Stimulated activated CD8-positive, alpha-beta memory T cell treated with anti-CD3 and anti-CD28 coated beads, Interleukin-7, amount 100 ng/mL, for 4 hours (primary cell): ENCODE measurements at places on chromosomes 13 and 19.

DNA sequence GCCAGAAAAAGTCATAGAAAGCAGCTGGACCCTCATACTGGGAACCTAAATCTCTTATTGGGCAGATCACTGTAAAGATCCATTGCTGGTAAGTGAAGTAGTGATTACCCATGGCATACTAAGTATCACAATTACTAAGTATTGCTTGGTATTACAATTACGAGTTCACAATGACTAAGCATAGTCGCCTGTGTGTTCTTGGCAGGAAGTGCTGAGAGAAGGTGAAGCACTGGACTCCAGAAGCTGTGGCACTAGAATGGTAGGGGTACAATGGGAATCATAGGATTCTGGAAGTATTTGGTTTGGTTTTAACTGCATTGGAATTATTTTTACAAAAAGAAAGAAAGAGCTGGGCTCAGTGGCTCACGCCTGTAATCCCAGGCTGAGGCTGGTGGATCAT, 20.3 kb downstream of the LGALS16 start:
- no peak for DNase-seq

- DNase-seq, result no peak
These were observed 25.3 kb upstream of the GPR183 start for GRCh38 chr13:99332456-99332855.

DNA sequence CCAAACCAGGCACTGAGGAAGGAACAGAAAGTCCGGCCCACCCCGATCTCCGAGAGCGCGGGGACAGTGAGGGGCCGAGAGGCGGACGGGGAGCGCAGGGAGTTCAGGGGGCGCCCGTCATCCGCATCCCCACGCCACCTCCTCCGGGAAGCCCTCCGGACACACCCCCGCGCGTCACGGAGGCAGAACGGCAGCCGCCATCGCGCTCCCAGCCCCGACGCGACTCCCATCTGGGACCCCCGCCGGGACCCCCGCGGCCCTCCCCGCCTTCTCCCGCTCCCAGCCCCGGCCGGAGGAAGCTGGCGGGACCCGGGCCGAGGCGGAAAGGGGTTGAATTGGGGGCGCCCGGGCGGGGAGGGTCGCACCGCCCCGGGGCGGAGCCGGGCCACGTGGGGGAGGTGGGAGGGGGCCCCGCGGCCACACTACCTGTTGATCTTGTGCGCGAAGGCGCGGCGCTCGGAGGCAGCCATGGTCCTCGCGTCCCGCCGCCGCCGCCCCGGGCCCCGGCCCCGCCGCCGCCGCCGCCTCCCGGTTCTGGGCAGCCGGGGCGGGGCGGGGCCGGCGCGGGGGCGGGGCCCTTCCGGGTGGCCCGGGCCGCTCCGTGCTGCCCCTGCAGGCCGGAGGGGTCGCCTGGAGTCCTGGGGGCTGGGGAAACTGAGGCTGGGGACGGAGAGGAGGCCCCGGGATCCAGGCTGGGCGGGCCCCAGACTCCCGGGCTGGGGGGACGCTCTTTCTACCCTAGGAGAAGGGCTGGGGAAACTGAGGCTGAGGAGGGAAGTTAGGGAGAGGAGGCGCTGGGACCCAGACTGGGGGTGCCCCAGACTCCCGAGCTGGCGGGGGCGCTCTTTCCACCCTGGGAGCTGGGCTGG, at the start of gene DOCK6:
Gene DOCK6, minus strand, starts transcription at position 554 of the 869 bp plus-strand sequence. Its CDS starts 84 bp downstream, at position 470.
- DNase-seq, result peak; percentile 6

DNA sequence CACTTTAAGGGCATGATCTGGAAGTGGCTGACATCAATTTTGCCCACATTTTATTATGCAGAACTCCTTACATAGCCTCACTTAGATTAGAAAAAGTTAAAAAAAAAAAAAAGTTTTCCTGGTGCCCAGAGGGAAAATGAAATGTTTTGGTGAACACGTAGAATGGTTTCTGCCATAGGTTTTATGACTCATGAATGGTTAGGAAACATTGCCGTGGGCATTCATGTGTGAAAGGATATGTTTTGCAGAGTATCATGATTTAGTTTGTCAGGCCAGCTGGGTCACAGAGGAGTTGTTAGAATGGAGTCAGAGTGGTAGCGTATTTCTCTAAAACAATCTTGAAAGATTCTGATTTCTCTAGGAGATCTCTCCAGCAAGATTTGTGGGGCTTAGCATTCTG, 133.8 kb downstream of the MRPL57 start:
- DNase-seq, result no peak

DNA sequence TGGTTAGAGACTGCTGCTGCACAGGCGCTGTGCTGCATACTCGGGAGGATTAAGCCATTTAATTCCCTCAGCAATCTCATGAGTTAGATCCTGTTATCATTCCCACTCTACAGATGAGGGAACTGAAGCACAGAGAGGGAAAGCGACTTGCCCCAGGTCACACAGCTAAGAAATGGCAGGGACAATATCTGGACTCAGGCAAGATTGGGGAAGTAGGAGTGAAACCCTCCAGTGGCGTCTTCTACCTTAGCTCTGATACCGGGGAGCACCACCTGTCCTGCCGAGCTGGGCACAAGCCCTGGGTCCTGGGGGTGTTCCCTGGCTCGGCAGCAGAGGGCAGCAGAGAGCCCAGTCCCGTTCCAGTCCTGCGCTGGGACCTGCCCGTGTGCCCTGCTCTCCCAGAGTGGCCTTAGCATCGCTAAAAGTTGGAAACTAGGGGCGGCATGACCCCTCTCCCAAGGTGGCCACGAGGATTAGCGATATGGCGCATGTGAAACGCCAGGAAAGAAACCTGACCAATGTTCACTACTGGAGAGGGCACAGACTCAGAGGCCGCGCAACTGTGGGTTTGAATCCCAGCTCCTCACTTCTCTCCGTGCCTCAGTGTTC, 20.5 kb downstream of the CYTH2 start:
- DNase-seq, result peak; percentile 60
